Stimulated activated CD4-positive, alpha-beta T cell treated with anti-CD3 and anti-CD28 coated beads, Interleukin-12 subunit alpha, Interleukin-12 subunit beta, amount 100 ng/mL, for 48 hours (primary cell): ENCODE measurements at places on chromosomes 12 and 14.

DNA sequence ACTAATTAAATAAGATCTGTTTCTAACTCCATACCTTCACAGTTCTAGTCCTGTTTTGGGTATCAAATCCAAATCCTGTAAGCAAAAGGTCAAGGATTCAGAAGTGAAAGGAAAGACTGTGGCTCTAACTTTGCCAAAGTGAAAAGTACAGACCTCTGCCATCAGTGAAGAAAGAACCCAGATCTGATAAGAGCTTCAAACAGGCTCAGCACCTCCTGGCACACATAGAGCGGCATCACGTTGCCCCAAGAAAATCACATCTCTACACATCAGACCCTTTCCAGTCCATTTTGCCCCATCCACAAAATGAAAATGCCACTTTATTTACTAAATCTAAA lies 23.2 kb downstream of the CLIP1 start:
- DNase-seq: no peak

GRCh38 chr14:21026988-21027315 lies 2.1 kb upstream of the NDRG2 start:
- no peak for DNase-seq

- DNase-seq: no peak
These were observed 7.9 kb downstream of the MAPK1IP1L start for GRCh38 chr14:55059333-55059732.

GRCh38 chr14:77037938-77038568 lies 9.5 kb upstream of the IRF2BPL start:
- no peak for DNase-seq

DNA sequence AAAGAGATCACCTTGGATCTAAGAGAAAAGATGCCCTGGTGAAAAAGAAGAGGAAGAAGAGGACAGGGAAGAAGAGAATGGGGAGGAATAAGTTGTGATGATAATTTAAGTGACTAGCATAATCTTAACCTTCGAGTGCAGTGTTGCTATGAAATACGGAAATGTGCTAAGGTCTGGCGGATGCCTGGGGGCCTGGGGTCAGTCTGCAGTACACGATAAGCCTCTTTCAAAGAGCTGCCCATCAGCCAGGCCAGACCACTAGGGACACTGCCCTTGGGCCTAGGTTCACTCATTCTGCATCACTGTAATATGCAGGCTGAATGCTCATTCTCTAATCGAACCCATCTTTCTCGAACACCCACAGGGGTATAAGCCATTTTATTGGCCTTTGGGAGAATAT lies 83.4 kb downstream of the PLEKHG3 start:
- DNase-seq: no peak

DNA sequence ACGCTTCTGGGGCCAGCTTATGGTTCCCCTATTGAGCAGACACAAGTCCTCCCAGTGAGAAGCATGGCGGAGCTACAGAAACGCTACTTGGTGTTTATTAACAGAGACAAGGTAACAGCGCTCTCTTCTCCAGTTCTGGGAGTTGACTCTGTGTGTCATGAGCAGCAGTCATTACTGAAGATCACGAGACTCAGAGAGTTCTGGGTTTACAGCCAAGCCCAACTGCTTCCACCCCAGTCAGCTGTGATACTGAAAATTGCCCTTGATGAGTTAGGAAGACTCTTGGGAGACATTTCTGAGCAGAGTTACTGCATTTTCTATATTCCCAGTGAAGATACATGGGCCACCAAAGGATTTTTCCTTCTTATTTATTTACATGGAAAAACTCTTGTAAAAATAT lies 48.6 kb downstream of the CFAP251 start:
- DNase-seq: no peak

- peak; percentile 78 for DNase-seq
These were observed 1.1 kb downstream of the YY1 start for GRCh38 chr14:100239840-100240667.

GRCh38 chr12:52867642-52868041 lies 18.8 kb upstream of the KRT78 start:
- no peak for DNase-seq

- DNase-seq: no peak
These were observed 30.9 kb downstream of the BTBD7 start for GRCh38 chr14:93301821-93302447.

GRCh38 chr12:100200463-100201181 lies at the start of gene ACTR6:
ACTR6 (plus strand) TSS chr12:100200815; CDS start chr12:100200852, 37 bp downstream.
- DNase-seq: peak; percentile 91

DNA sequence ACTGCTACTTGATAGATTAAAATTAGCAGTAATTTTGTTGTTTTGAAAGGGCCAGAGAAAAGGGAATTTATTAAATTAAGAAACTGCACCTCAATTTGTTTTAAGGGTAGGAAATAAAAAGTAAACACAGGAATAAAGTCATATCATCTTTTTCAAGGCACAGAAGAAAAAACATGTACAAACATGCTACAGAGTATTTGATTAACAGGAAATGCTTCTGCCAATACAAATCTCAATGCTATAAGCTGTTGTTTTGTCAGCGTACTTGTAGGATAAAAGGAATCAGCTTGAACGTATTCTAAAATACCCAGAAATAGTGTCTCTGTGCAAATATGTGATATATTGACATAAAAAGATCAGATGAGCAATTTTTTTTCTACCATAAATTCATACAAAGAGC lies 474.0 kb upstream of the MGAT4C start:
- DNase-seq: no peak

- peak; percentile 80 for DNase-seq
These were observed 50.5 kb downstream of the IRF2BPL start for GRCh38 chr14:76977793-76978720.

GRCh38 chr14:58356268-58356667 lies 39.5 kb upstream of the TOMM20L start:
- no peak for DNase-seq

DNA sequence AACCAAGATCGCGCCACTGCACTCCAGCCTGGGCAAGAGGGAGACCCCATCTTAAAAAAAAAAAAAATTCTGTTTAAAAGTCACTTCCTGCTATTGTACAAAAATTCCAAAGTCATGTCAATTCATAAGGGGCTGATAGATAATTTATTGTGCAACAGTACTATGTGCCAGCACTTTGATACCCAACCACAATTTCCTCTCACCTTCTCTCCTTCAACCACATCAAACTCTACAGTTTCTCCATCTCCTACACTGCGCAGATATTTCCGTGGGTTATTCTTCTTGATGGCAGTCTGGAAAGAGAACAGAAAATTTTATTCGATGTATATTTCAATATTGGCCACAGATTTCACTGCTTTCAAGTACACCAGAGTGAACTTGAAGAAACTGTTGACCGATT lies 7.6 kb downstream of the YBX3 start:
- no peak for DNase-seq

GRCh38 chr12:23704992-23705943 lies 244.2 kb downstream of the SOX5 start:
- DNase-seq: no peak

GRCh38 chr14:75022655-75023054 lies 19.9 kb downstream of the EIF2B2 start:
- DNase-seq: no peak

DNA sequence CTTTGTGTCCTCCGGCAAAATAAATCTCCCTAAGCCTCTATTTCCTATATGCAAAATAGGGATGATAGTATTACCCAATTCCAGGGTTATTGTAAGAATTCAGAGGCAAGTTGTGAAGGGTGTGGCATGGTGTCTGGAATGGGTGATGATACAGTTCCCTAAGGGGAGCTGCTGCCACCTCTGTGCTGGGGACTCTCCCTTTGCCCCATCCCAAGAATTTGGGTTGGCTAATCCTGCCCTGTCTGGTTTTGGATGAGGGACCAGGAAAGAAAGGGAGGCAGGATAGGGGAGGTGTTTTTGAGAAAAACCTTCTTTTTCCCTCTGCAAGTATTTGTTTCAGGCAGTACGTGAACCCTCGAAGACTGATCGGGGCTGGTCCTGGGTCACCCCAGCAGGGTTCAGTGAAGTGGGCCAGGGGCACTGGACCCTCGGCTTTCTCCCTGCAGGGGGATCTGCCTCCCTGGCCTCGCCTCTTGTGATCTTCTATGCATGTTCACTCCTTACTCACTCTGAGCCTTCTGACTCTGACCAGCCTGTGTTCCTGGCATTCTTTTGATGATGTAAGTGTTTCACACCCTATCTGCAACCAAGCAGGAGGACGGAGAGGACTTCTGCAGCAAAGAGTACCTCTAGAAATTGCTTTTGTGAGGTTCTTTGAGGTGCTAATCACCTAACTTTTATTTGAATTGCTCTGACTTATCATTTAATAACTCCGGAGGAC lies 60.8 kb downstream of the RASSF3 start:
- DNase-seq: no peak

GRCh38 chr14:68941820-68942219 lies 37.3 kb downstream of the ACTN1 start:
- DNase-seq: no peak

- DNase-seq: no peak
These were observed 23.8 kb upstream of the PPP1CC start for GRCh38 chr12:110766311-110767154.

GRCh38 chr14:69712599-69713088 lies 54.3 kb upstream of the SRSF5 start:
- no peak for DNase-seq

GRCh38 chr14:101241807-101242278 lies 319.5 kb upstream of the DIO3 start:
- no peak for DNase-seq

DNA sequence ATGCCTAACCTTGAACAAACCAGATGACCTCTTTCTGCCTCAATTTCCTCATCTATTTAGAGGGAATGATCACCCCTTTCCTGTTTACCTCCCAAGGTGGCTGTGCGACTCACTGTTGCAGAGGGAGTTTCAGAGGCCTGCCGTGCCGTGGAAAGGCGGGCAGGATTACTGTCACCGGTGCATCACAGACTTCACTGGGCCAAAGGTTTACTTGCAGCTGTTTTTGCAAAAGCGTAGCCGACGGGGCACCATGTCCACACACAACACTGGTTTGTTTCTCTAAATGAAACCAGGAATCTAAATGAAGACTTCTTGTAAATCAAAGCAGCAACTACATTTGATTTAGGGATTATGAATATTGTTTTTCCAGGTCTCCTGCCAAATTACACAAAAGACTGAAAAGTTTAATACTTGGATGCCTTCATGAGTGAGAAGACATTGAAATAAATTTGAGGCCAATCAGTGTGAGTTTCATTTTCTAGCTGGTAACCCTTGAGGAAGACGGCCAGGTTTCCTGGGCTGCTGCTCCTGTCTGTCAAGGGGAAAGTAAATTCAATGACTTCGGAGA lies 696.1 kb upstream of the TMEM132C start:
- no peak for DNase-seq

- no peak for DNase-seq
These were observed 28.5 kb downstream of the FAM222A start for GRCh38 chr12:109741970-109742703.

DNA sequence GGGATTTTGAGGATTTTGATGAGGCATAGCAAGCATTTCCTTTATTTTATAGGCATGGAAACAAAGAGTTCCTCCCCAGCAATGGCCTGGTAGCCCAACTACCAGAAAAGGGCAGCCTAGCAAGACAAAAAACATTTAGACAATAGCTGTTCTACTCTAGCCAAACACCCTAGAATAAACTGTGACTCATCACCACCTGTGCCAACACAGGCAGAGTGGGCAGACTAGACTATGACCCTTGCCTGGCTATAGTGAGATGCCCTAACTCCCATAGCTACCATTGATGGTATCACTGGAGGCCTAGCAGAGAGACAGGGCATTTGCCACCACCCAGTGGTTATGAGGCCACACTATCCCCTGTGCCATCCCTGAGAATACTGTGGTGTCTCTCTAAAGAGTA lies 15.5 kb upstream of the CCER1 start:
- no peak for DNase-seq

DNA sequence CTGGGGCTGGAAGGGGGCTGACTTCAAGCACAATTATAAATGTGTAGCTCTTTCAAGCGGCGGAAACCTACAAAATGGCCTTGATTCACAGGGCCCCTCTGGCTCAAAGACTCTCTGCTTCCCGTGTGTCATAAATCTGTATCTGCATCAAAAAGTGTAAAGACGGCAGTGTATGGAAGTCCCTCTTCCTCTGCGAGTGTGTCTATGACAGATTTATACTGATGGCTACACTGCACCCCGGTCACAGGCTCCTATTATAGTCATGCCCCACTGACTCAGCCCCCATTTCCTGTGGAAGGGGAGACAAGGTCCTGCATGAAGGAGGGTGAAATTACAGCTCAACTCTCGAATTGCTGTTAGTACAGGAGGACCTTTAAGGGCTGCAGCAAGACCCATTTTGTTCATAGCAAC lies 68.6 kb downstream of the HMGA2 start:
- DNase-seq: no peak

DNA sequence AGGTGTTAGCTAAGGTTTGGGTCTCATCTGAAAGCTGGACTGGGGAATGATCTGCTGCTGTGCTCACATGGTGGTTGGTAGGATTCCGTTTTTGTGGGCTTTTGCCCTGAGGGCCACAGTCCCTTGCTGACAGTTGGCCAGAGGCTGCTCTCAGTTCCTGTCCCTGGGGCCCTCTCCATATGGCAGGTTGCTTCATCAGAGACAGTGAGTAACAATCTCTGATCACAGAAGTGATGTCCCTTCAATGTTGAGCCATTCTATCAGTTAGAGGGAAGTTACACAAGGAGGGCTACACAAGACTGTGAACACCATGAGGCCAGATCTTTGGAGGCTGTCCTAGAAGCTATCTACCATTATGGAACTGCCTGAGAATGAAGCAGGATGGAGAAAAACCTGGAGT lies 137.2 kb downstream of the AACS start:
- no peak for DNase-seq

DNA sequence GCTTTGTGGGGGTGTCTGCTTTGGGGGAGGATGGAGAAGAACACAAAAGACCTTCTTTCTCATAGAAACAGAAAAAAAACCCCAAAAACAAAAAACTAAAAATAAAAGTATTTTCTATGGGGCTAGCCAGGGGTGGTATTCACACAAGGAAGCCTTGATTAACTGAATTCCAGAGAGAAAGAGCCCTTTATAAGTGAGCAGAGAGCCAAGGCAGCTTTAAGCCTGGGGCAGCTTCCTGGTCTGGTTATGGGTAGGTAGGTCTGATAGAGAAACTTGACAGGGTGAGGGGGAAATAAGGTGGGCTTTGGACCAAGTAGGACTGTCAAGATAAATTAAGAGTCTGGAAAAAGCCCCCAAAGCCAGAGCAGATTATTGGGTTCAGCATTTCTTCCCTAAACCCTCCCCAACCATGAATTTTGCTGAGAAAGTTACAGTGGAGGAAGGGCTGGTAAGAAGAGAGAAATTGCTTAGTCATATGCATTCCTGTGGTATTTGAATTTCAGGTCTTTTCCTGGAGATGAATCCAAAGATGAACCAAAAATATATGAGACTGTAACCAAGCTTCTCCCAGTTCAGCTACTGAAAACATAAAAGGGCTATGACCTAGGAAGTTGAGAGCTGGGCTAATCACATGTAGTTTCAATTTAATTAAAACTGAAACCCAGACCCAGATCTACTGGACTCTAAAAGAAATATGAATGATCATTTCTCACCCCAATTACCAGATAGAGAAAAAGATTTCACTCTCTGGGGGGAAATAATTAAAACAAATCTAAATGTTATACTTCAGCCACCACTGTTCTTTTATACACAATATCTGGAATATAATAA lies 144.8 kb downstream of the TBC1D30 start:
- no peak for DNase-seq

- DNase-seq: no peak
These were observed 20.9 kb downstream of the MORN3 start for GRCh38 chr12:121648458-121649028.
